ENCODE measurements at places on chromosomes 3 and 15. TPM values are rescaled to one million over a fixed set of nuclear protein-coding genes. Genes with fewer than 3 reads are reported as not detected.

GRCh38 chr3:124785973-124786372, 55.7 kb downstream of the UMPS start:
- DNase-seq, result no peak
- peaks cover 44% of the 10 kb centered on the region for H3K36me3 ChIP-seq
- no peak overlapping the region for H3K4me3 ChIP-seq
- no peak overlapping the region for H3K27ac ChIP-seq

DNA sequence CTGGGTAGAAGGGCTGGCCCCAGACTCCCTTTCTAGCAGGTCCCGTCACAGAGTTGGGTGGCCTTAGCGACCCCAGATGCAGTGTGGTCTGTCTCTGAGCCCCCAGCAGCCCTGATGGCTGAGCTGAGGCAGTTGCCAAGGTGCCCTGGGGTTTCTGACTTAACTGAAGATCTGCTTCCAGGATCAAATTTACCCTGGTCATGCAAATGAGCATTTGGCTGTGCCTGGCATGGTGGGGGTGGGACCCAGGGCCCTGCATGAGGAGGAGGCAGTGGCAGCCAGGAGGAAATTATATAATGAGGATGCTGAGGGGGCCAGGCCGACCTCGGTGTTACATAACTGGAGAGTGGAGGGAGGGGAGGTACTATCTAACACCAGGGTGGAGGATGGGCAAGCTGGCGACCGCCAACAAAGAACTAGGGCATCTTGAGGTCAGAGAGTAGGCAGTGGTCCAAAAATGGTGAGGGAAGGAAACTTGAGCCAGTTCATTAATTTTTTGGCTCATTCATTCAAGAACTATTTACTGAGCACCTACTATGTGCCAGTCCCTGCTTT, 16.4 kb downstream of the PLEKHO2 start:
- H3K4me1 ChIP-seq, result peaks cover 7% of the 10 kb centered on the region
- DNase-seq, result peak; percentile 14
- H3K27ac ChIP-seq, result no peak overlapping the region
- H3K27me3 ChIP-seq, result no peaks in the 10 kb centered on the region
- H3K4me3 ChIP-seq, result no peak overlapping the region
- H3K36me3 ChIP-seq, result peaks cover 74% of the 10 kb centered on the region

DNA sequence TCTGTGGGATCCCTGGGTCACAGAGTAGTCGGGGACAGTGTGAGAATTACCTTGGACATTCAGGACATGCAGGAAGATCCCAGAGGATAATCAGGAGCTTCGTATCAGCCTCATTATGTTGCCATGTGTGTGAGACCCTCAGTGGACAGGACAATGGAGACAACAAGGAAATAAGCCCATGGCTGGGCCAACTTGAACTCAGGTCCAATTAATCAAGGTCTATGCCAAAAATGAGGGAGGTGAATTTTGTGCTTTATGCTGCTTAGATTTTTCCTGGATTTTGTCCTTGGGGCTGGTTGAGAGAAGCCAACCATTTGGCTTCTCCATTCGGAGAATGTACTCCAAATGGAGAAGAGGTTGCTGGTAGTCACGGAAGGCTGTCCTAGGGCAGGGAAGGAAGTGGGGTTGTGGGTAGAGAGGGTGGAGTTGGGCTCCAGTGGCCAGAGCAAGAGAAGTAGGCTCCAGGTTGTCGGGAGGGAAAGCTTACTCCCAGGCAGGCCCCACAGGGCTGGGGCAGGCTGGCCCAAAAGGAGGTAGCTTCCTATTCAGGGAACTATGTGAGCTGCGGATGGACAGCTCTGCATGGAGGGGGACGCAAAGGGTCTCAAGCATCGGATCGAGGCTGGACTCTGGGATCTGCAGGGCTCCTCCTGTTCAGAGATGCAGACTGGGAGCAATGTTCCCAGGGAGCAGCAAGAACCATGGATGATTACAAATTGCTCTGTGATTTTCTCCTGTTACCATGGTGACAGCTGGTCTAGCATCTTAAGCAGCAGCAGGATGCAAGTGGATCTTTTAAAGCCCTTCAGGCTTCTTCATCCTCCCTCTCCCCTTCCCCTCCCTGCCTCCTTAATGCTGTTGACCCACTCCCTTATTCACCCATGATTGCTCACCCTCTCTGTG, 91.1 kb downstream of the WNT7A start:
- H3K36me3 ChIP-seq, result no peaks in the 10 kb centered on the region
- no peak overlapping the region for H3K4me3 ChIP-seq
- H3K27me3 ChIP-seq, result no peaks in the 10 kb centered on the region

- H3K4me1 ChIP-seq, result no peaks in the 10 kb centered on the region
- no peak overlapping the region for H3K27ac ChIP-seq
- H3K27me3 ChIP-seq, result no peaks in the 10 kb centered on the region
- no peaks in the 10 kb centered on the region for H3K36me3 ChIP-seq
Observed at GRCh38 chr3:188881954-188882641, 289.7 kb upstream of the TPRG1 start.

DNA sequence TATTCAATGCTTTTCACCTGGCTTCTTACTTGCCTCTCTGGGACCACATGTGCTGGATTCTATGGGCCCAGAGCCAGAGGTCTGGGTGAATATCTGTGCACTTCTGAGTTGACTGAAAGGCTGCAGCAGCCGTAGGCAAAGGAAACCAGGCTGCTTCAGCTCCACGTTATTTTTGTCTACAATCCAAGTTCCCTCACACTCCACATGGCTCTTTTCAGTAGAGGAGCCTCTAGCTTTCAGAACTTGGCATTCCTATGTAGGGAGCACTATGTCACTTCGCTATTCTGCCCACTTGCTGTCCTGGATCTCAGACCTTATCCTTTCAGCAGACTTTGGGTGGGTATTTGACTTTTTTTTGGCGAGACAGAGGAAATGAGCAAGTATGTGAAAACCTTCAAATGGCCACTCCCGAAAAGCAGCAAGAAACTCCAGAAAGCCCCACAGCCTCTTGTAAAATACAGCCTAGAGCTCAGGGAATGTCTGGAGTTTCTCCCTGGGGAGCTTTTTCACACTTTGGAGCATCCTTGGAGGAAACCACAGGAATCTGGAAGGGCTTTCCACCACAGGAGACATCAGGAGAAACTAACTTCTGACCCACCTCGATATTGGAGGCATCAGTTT, 80.9 kb downstream of the DUT start:
- H3K4me3 ChIP-seq, result no peak overlapping the region
- H3K4me1 ChIP-seq, result no peaks in the 10 kb centered on the region
- no peaks in the 10 kb centered on the region for H3K36me3 ChIP-seq
- no peaks in the 10 kb centered on the region for H3K27me3 ChIP-seq

DNA sequence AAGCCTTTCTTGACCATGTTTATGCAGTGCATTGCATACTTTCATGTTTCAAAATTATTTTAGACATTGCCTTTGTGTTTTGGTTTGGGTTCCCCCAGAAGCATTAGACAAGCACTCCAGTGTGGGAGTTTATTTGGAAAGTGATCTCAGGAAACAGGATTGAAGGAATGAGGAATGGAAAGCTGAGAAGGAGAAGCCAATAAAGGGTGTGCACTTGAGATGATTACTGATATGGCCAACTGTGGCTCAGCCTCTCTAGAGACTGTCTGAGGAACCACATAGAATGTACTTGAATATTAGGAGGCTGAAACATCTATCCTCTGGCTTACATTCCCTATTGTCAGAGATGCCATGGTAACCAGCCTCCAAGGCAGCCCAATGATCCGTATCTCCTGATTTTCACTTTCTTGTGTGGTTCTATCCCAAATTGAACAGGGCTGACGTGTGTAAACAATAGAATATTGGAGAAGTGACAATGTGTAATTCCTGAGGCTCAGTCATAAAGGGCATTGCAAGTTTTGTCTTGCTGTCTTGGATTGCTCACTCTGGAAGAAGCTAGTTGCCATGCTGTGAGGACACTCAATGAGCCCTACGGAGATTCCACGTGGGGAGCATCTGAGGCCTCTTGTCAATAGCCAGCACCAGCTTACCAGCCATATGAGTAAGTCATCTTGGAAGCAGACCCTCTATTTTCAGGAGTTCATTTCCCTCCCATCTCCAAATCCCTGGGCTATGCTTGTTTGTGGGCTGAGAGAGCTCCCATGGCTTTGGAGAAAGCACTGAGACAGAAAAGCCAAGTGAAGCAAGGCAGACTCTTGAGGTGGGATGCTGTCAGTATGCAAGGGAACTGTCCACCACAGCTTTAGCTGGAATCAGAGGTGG, 84.7 kb downstream of the SCN11A start:
- H3K27ac ChIP-seq, result no peak overlapping the region
- no peak overlapping the region for H3K4me3 ChIP-seq
- H3K4me1 ChIP-seq, result no peaks in the 10 kb centered on the region
- no peaks in the 10 kb centered on the region for H3K36me3 ChIP-seq
- no peaks in the 10 kb centered on the region for H3K27me3 ChIP-seq

- H3K36me3 ChIP-seq, result no peaks in the 10 kb centered on the region
- H3K27ac ChIP-seq, result no peak overlapping the region
- H3K27me3 ChIP-seq, result no peaks in the 10 kb centered on the region
- peak overlapping the region; percentile 77 for H3K4me3 ChIP-seq
Observed at GRCh38 chr3:12967606-12968351, 105.5 kb downstream of the IQSEC1 start.

DNA sequence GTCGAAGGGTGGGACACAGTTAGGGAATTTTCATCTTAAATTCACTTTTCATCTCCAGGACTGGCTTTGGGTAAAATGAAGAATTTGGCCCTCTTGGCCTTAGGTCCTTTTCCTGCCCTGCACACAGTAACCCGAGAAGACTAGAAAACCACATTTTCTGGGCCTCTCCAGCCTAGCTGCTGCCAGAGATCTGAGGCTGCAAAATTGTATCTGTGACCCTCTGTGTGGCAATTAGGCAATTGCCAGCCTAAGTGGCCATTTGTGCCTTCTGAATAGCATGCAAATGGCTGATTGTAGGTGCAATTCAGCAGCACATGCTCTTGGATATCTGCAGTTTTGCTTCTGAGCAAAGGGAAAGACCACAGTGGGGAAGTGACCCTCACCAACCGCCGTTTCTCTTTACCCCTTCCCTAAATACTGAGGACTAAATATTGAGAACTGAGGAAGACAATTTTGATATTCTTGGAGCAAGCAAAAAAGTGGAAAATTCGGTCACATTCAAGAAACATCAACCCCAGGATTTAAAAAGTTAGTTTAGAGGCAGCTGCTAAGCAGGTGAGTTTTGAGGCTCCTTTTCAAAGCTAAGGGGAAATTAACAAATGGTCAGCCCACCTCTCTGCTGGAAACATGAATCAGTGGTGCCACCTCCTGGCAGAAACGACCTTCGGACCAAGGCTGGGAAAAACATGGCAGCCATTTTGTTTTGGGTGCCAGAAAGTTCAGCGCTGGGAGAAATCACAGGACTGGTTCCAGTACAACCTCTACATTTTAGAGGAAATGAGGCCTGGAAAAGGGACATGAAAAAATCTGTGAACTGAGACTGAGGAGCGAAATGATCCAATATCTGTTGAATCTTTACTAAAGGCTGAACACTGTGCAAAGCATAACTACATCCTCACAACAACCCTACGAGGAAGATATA, 56.6 kb upstream of the PRTG start:
- DNase-seq, result peak; percentile 75
- H3K27me3 ChIP-seq, result no peaks in the 10 kb centered on the region
- H3K4me3 ChIP-seq, result no peak overlapping the region
- no peak overlapping the region for H3K27ac ChIP-seq
- H3K36me3 ChIP-seq, result no peaks in the 10 kb centered on the region
- H3K4me1 ChIP-seq, result peaks cover 4% of the 10 kb centered on the region

- H3K36me3 ChIP-seq, result no peaks in the 10 kb centered on the region
- no peaks in the 10 kb centered on the region for H3K4me1 ChIP-seq
- H3K27me3 ChIP-seq, result no peaks in the 10 kb centered on the region
- H3K27ac ChIP-seq, result no peak overlapping the region
- H3K4me3 ChIP-seq, result no peak overlapping the region
- no peak for DNase-seq
Observed at GRCh38 chr3:22101811-22102210, 350.8 kb upstream of the ZNF385D start.

GRCh38 chr3:171824824-171825221, 14.5 kb upstream of the PLD1 start:
- H3K36me3 ChIP-seq, result no peaks in the 10 kb centered on the region
- peak overlapping the region; percentile 31 for H3K4me3 ChIP-seq
- peaks cover 11% of the 10 kb centered on the region for H3K4me1 ChIP-seq
- no peak for DNase-seq
- no peaks in the 10 kb centered on the region for H3K27me3 ChIP-seq
- H3K27ac ChIP-seq, result no peak overlapping the region

DNA sequence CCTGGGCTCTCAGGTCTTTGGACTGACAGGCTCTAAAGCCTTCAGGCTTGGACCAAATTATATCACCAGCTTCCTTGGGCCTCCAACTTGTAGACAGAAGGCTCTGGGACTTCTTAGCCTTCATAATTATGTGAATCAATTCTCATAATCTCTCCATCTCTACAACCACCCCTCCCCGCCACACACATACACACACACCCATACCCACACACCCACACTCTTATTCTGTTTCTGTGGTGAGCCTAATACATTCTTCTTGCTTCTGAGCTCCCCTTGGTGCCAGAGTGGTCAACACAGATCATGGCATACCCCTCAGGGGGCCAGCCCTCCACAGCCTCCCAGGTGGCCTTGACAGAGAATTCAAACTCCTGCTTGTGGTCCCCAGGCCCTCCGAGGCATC, 5.6 kb upstream of the NUP210 start:
- no peak for DNase-seq
- no peaks in the 10 kb centered on the region for H3K27me3 ChIP-seq
- H3K4me1 ChIP-seq, result peaks cover 4% of the 10 kb centered on the region
- no peak overlapping the region for H3K27ac ChIP-seq
- no peak overlapping the region for H3K4me3 ChIP-seq

- H3K36me3 ChIP-seq, result no peaks in the 10 kb centered on the region
- H3K4me1 ChIP-seq, result peaks cover 2% of the 10 kb centered on the region
Observed at GRCh38 chr3:6697722-6698121, 163.2 kb upstream of the GRM7 start.

DNA sequence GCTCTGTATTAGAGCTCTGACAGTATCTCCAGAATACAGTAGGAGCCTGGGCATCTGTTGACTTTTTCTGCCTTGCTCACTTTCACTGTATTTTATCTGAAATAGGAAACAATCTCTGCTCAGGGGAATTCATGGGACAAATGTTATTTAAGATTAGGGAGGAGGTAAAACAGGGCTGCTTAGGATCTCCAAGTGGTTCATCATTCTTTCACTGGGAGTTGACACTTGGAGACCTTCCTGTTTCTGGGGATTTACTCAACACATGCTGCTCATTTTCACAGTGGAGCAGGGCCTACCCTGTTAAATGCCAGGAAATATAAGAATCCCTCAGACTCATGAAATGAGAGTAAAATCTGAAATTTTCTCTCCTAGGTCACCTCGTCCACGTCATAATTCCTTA, 185.5 kb downstream of the GAP43 start:
- H3K27me3 ChIP-seq, result no peaks in the 10 kb centered on the region
- H3K4me1 ChIP-seq, result peaks cover 10% of the 10 kb centered on the region
- no peak overlapping the region for H3K27ac ChIP-seq
- no peak for DNase-seq

GRCh38 chr3:4449043-4449805, 17.8 kb downstream of the SUMF1 start:
- DNase-seq, result no peak
- no peak overlapping the region for H3K27ac ChIP-seq
- no peaks in the 10 kb centered on the region for H3K27me3 ChIP-seq

Gene LRTM1
- total RNA-seq, result not detected

Gene PARP3
- 1.3 TPM for total RNA-seq

Gene TF
- 0.18 TPM for total RNA-seq

Gene IL5RA
- total RNA-seq, result not detected

Gene GREM1
- total RNA-seq, result 1.1 TPM
